ENCODE measurements at places on chromosomes 2 and 18.

DNA sequence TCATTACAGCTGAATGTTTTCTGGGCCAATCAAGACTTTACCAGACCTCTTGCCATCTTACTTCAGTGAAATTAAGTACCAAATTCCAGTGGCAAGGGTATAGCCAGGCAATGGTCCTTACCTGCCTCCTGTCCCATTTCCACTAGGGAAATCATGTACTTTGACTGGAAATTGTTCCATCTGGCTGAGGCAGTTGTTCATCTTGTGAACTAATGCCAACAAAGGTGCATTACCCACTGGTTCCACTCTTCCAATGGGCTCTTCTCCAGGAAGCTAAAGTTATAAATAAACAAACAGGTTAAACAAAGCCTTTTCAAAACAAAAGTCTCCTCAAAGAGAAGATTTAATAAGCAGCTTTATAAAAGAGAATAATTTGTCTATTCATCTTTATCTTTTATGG lies 80.7 kb upstream of the DNER start:
- no peak for DNase-seq

- peak; percentile 27 for DNase-seq
Observed at GRCh38 chr2:40797120-40797519, 345.2 kb upstream of the SLC8A1 start.

DNA sequence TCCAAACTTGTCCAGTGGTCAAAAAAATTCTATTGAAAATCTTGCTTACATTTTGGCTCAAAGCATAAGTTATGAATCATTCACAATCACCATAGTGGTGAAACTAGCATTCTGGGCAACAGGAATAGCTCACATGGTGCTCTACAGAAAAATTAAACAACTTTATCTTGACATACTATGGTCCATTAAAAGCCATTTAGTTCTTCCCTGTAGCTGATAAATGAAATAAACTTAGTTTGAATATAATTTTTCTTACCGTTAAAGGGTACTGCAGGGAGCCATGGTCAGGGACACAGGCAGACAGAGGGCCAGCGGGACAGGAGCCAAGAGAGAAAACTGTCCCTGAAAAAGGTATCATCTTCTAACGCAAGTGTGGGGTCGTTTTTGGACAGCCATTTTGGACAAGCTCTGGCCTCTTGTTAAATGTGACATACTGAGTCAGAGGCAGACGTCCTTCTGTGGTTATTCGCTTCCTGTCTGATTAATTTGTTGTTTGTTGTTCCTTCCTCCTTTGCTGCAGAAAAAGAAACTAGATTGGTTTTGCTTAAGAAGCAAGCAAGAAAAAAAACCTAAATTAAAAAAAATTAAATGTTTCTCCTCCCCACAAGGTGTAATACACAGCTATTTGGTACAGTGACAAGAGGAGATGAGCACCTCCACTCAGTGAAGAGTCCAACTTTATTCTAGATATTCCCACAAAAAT lies at the start of gene WIPF1:
Gene WIPF1, minus strand, starts transcription at position 460 of the 703 bp plus-strand sequence. CDS start 12,231 bp downstream, outside the sequence.
- DNase-seq: peak; percentile 62

- DNase-seq: peak; percentile 69
Observed at GRCh38 chr2:98647636-98648035, 39.2 kb downstream of the UNC50 start.

- DNase-seq: no peak
Observed at GRCh38 chr2:21700644-21701043, 576.9 kb downstream of the TDRD15 start.

DNA sequence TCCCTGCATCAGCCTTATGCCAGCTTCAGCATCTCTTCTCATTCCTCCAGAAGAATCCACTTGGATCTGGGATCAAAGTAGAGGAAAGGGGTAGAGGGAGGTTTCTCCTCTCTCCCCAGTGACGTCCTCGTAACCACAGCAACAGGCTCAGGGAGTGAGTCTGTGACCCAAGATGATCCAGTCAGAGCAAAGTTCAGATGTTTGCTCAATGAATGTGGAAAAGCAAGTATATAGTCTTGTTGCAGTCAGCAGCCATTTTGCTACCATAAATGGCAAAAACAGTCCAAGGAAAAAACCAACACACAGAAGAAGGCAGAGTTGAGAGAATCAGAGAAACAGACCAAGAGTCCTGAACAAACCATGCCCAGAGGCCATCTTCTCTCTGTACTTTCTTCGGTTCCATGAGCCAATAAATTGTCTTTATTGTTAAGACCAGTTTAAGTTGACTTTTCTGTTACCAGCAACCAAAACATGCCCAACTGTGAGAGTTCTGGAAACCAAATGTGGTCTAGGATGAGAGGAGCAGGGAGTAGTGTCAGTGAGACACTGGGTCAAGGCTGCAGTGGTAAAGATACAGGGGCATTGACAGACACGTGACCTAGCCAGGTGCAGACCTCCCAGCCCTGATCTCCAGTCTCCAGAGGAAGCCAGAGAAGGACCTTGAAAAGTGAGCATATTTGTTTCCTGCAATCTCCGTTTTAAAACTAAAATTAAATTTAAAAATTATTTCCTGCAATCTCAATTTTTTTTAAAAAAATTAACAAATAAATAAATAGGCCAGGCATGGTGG lies 3.2 kb upstream of the CXCR1 start:
- no peak for DNase-seq

DNA sequence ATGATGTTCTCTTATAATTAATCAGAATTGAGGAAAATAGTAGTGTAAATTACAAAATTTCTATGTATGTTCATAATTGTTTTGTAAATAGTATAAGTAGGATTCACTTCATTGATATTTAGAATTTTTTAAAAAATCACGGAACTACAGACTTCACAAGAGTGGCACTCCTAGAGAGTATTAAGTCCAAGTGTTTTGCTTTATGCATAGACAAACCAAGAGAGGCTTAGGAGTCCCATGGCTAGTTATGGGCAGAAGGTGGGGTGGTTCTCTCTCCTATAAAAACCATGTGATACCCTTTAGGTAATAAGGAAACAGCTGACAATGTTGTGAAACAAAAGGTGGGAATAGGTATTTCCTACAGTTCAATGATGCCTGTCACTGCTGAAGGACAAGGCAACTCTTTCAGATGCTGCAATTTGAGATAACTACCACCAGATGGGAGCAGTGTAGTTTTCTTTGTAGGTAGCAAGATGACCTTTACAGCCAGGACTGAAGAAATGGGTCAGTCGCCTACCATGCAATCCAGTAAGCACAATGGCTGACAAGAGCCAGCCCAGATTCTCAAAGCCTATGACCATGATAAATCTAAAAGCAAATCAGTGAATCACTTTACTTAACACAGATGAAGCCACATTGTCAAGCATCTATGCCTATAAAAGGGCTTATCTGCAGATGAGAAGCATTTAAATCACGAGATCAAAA lies 83.9 kb downstream of the AAK1 start:
- DNase-seq: peak; percentile 61

GRCh38 chr2:67130531-67131256 lies 266.4 kb upstream of the ETAA1 start:
- peak; percentile 34 for DNase-seq

DNA sequence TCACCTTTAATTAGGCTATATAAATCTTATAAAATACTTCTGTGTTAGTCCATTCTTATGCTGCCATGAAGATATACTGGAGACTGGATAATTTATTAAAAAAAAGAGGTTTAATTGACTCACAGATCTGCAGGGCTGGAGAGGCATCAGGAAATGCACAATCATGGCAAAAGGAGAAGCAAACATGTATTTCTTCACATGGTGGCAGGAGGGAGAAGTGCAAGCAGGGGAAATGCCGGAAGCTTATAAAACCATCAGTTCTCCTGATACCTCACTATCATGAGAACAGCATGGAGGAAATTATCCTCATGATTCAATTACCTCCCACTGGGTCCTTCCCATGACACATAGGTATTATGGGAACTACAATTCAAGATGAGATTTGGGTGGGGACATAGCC lies 504.4 kb downstream of the RIT2 start:
- no peak for DNase-seq

GRCh38 chr18:79531386-79531785 lies 135.7 kb downstream of the NFATC1 start:
- DNase-seq: no peak

- DNase-seq: no peak
Observed at GRCh38 chr18:9671214-9671613, 36.9 kb upstream of the RAB31 start.

DNA sequence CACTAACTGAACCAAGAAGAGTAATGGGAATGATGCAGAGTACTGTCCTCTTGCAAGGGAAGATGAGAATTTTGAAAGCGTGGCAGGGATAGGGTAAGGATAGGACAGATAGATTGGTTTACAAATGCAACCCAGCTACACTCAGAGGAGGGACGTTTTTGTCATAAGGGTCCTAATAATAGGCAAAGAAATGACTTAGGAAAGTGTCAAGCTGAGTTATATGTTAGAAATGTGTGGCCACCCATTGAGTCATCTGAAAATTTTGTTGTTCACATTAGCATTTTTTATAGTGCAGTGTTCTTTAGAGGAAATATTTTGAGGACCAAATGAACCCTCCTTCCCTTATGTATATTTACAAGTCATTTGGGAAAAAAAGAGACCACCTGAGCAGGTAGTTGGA lies 137.5 kb downstream of the PHLPP1 start:
- DNase-seq: peak; percentile 59

- no peak for DNase-seq
Observed at GRCh38 chr2:95383635-95384027, 18.9 kb upstream of the FAHD2A start.

- DNase-seq: no peak
Observed at GRCh38 chr2:54133056-54133455, 17.6 kb downstream of the ACYP2 start.

GRCh38 chr2:139020287-139020686 lies 240.1 kb upstream of the NXPH2 start:
- DNase-seq: no peak

GRCh38 chr2:175889701-175890302 lies 112.3 kb downstream of the LNPK start:
- no peak for DNase-seq

DNA sequence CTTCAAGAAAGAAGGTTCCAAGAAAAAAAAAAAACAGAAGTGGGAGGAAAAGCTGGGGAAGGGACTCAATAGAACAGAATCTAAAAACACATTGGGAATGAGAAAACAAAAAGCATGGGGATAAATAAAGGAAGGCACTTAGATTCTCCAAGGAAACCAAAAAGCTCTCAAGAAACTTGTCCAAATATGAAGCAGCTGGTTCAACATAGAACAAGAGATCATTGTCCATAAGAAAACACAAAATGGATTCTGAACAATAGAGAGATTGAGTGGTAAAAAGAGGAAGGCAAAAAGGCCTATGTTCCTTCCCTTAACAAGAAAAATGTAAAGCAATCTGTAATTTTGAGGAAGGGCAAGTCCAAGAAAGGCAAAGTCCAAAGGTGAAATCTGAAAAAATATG lies 32.9 kb upstream of the ALK start:
- no peak for DNase-seq

DNA sequence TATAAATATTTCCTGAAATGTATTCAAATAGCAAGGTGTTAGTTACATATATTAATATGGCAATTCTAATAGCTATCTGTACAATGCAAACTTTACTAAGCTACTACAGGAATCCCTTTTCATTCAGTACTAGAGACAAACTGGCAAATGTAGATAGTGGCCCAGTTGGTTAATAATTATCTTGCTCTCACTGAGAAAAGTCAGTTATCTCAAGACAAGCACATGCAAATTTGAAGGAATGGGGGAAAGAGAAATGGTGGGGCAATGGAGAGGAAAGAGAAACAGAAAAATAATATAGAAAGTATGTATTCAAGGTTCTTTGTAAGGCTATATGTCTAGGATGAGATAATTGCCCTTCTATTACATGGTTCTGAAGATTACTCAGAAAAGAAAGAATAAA lies 280.0 kb downstream of the FIGN start:
- no peak for DNase-seq

DNA sequence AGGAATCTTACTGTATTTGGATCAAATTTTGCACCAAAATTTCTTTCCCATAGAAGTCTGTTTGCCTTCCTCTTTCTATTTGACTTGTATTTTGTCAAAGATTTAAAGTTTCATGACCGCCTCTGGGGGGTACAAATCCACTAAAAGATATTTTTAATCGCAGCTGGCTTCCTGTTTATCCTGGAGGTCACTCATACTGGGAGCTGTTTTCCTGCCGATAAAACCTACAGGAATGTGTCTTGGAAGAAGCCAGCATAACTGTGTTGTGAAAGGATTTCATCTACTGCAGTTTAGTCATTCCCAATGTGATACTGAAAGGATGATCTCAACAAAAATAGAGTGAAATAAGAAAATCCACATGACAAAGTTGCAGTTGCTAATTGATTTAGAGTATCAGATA lies 184.0 kb downstream of the RIT2 start:
- peak; percentile 58 for DNase-seq
